ENCODE measurements at places on chromosomes 13 and 19. TPM values are rescaled to one million over a fixed set of nuclear protein-coding genes. Genes with fewer than 3 reads are reported as not detected.

GRCh38 chr13:20566468-20566897 lies 474 bp upstream of the IFT88 start:
- DNase-seq, result peak; percentile 84

DNA sequence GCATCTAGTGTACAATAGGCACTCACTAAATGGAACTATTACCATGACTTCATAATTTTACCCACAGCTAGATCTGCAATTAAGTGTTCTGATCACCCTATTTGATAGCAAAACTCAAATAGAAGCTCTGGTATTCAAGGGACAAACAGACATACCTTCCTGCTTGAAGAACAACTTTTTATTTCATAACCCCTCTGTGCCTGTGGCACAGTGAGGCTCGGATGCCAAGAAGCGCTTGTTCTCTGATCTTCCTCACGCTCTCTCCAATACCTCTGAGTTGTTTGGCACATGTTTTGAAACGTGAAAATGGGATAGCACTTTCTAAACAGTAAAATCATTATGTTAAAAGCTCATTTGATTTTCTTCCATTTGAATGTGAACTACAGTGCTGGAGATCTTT lies 232.0 kb downstream of the KLF5 start:
- no peak for DNase-seq

DNA sequence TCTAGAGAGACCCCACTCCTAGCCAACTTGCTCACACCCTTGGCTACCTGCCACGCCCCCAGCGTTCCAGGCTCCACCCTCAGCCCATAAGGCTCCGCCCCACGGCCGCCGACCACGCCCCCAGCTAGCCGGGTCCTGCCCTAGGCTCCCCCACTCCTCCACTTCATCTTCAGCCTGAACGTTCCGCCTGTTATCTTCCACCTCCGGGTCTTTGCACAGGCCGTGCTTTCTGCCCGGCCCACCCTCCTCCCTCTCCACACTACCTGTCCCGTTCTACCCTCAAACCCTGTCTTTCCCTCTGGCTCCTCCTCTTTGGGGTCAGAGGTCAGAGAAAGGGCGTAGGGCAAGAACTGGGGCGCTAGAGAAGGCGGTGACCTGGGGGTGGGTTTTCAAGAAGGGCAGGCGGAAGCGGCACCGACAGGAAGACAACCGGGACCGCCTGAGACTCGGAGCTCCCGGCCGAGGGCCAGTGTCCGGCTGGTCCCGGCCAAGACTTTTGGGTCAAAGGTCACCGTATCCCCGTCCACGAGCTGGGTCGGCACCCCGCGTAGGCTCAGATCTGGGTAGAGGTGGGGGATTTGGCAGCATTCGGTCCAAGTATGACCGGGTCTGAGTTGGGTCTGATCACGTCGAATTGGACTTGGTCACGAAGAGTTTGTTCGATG lies 2.2 kb downstream of the PDE4C start:
- DNase-seq, result no peak

ZNF813 gene
- 5.8 TPM for polyA plus RNA-seq

GRCh38 chr13:113630296-113630695 lies 27.7 kb downstream of the ATP4B start:
- DNase-seq, result no peak

Data from right lung (tissue), 10 donors.